Stomach (tissue), 19 donors: ENCODE measurements at places on chromosomes 2 and 18.

DNA sequence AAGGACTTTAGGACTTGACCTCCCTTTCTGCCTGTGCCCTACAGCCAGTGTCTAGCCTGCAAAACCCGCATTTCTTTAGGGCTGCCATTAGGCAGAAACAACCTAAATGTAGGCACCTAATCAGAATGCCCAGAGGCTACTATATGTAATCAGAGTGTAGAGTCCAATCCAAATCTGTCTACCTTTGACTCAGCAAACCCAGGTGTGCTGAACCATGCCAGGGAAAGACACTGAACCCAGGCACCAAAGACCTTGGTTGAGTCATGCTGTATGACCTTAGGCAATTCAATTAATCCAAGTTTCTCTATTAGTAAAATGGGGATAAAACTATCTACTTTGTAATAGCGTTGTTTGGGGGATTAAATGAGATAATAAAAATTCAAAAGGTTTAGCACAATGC lies 20.7 kb downstream of the CAPN14 start:
- DNase-seq = no peak

- DNase-seq = no peak
Measured at GRCh38 chr2:142892715-142893114, 15.3 kb downstream of the KYNU start.

GRCh38 chr2:206075113-206075512 lies 10.9 kb downstream of the INO80D start:
- no peak for DNase-seq

- no peak for DNase-seq
Measured at GRCh38 chr2:224217233-224217961, 178.3 kb upstream of the SERPINE2 start.

GRCh38 chr2:219513787-219514186 lies 495 bp upstream of the ASIC4 start:
- DNase-seq = no peak

GRCh38 chr2:234427081-234428061 lies 69.5 kb downstream of the ARL4C start:
- no peak for DNase-seq

DNA sequence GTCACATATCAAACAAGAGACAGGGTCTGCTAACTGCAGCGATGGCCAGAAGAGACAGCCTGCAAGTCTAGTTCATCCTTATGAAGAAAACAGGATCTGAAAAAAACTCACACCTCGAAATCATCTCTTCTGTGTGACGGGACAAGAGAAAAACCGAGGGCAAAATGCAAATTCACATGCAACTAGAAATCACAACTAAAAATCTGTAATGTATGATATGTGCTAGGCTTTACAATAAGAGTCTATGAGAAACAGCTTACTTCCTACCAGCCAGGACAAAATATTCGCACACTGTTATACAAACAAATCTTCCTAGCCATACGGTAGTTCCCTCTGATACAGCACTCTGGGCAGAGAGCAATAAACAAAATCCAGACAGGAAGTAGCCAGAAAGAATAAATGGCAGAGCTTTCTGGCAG lies 48.8 kb downstream of the ANKRD44 start:
- no peak for DNase-seq

- peak; percentile 55 for DNase-seq
Measured at GRCh38 chr2:20185176-20186022, 39.5 kb downstream of the SDC1 start.

GRCh38 chr18:13496691-13497281 lies 229.6 kb downstream of the FAM210A start:
- no peak for DNase-seq

DNA sequence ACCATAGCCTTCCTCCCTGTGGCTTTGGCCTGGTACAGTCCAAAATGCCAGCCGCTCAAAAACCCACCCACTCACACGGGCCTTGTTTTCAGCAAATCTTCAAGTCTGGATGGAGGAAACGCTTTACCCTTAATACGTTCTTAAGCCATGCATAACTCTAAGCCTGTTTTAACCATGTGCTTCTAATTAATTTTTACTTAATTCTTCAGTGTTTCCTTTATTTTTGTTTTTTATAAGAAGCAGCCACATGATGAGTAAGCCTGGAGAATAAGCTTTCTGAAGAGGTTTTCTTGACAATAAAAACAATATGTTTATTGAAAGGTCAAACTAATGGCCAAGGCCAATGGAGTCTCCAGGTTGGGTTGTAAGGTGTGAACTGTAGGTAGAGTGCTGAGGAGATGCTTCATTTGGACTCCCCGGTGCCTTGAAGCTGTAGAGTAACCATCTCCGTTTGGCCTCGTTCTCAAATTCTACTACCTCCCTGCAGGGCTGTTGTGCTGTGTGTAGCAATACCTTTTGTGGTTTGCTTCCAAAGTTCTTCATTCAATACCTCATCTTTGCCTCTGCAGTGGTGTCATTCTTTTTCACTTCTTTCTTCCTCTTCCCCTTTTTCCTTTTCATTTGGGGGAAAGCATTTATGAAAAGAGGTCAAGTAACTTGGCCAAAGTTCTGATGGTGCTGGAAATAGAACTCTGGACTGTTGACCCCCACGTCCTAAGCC lies 113.7 kb downstream of the PRKCE start:
- DNase-seq = no peak

DNA sequence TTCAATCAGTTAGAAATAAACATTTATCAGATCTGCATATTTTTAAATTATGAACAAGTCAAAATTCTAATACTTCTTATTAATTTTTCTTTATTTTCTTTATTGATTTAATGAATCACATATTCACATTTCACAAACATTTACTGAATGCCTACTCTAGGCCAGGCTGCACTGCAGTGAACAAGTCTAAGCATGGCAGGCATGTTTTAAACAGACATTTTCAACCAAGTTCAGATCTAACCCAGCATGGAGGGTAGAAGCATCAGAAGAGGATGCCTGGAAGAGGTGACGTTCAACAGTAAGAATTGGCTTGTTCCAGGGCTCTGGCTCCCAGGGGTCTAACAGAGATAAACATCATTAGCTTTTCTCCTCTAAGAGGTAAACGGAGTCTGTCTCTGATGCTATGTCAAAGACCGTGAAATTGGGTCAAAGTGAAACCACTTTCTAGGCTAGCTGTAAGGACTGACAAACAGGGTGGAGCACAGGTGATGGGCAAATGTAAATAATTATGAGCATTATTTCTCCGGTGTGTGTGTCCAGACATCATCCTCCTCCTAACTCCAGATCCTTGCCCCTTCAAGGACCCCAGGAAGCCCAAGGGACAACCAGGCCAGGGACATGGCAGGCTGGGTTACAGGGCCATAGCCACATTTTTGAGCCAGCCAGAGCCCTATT lies 50.6 kb downstream of the UNC50 start:
- no peak for DNase-seq
